Stimulated activated CD4-positive, alpha-beta T cell treated with anti-CD3 and anti-CD28 coated beads, Interleukin-12 subunit alpha, Interleukin-12 subunit beta, amount 100 ng/mL, for 24 hours (primary cell): ENCODE measurements at places on chromosomes 5 and 9.

GRCh38 chr9:89715318-89715858, 110.6 kb downstream of the GADD45G start:
- no peak for DNase-seq

DNA sequence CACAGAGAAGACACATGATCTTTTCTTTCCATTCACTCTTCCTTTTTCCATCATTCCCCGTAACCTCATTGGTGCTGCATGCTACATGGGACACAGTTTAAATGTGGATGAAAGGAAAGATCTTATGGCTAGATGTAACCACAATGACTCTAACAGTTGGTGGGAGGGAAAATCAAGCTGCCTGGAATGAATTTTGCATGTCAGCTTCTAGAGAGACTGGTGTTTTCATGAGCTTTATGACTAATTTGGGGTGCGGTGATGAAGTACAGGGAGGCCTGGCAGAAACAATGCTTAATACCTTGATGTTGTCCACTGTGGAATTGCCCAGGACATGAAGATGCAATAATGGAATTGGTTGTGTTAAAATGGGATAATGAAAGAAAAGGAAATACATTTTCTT, 55.9 kb upstream of the MYO10 start:
- DNase-seq = no peak

DNA sequence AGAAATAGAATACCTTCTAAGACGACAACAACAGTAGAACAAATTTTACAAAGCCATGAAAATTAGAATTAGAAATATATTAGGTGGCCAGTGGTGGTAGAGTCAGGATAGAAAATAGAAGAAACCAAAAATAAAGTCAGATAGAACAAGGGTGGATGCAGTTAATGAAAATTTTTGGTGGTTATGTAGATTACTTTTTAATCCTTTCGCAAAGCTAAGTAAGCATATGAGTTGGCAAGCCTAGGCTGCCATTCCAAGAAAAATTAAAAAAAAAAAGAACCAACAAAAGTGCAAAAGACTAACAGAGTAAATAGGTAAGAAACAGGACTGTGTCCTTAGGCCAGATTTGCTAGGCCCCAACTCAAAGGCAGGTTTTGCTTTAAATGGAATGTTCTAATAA, 56.8 kb downstream of the PCSK5 start:
- no peak for DNase-seq

DNA sequence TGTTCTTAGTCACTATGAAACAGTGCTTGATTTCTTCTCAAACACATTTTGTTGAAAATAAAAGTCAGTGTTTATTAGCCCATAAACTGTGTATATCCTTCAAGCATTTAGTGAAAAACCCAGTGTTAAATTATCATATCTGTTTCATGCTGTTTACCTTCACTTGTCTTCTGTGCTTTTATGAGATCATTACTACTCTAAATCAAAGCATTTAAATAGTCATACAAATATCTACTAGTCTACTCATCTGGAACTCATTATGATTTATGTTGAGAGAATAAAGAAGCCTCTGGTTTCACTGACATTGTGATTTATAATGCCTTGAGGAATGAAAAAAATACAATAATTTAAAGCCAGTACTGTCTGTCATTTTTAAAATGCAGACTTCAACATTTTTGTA, 366.5 kb downstream of the SLCO4C1 start:
- DNase-seq = no peak

- no peak for DNase-seq
Measured at GRCh38 chr5:57903458-57903857, 420.8 kb upstream of the ACTBL2 start.
